NCI-H1417 treated with DMSO at 0.1 percent for 48 hours (cell line): ENCODE measurements at places on chromosomes 12 and 14.

- no peak for DNase-seq
Measured at GRCh38 chr12:115461401-115461800, 777.4 kb upstream of the TBX3 start.

DNA sequence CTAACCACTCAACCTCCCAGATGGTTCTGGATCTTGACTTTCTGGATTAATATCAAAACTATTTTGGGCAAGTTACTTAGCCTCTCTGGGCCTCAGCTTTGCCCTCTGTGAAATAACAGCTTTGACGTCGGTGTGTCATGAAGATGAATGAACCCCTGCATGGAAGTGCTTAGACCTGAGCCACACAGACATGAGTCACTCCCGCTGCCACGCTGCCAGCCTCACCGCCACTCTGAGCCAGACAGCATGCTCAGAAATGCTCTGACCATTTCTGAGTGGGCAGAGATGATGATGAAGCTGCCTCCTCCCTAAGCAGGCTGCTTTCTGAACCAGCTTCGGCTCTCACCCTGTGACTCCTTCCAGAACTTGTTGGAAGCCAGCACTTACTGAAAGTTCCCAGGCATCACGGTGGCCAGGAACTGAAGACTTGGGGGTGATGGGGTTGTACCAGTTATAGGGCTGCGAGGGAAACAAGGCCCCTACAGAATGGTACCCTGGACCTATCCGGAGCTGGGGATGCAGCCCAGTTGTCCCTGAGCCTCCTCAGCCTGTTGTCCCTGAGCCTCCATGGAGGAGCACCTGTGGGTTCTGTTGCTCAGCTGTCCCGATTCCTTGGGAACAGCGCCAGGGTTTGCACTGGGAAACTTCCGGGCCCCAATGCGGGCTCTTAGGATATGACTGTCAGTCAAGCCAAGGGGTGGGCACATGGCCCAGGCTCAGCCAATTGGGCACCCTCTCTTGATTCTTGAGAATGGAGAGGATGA is 2.0 kb upstream of the CCDC197 start:
- DNase-seq = no peak

DNA sequence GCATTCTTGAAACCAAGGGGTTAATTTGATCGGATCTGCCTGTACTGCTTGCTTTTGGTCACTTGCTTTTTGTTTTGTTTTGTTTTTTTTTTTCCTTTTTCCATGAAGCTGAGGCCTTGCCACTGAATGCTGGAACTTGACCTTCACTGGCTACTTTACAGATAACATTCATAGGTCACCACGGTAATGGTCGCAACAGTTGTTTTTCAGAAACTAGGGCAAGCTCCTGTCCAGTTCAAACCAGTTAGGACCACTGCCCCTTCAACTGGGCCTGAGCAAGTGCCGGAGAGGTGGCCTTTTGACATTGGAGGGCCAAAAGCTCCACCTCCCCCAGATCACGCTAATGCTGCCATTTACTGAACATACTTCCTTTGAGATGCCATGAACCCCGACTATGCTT is 147.6 kb downstream of the FOXN3 start:
- no peak for DNase-seq

DNA sequence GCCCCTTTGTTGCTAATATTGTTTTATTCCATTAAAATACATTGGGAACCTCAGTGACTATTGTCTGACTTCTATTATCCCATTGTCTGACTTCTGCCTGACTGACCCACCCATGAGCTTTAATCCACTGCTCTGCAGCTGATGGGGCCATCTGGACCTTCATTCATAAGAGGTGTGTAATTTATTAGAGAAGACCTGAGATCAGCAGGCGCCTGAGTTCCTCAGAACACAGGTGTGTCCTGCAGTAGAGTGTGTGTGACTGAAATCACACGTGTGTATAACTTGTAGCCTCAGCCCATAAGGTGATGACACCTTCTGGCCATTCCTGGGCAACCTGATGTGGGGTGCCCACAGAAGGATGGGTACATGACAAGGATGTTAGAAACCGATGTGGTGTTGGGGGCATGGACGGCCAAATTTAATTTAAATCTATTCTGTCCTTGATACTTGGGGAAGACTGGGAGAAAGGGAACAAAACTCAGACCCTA is 821.0 kb downstream of the TMEM121 start:
- no peak for DNase-seq

DNA sequence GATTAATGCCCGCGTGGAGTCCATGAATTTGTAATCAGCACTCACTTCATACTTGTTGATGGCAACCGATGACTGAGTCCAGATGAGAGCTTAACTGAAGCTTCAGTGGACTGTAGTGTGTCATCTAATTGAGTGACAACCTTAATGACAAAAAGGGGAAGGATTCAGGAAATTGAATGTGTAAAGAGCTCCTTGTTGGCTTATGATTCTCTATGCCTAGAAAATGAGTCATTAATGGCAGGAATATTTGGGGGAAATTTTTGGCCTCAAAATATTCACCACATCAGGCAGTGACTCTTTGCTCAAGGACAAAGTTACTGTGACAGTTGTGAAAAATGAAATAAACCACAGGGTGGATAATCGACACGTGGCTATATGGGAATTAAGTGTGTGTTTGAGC is 55.3 kb upstream of the STON2 start:
- DNase-seq = no peak

DNA sequence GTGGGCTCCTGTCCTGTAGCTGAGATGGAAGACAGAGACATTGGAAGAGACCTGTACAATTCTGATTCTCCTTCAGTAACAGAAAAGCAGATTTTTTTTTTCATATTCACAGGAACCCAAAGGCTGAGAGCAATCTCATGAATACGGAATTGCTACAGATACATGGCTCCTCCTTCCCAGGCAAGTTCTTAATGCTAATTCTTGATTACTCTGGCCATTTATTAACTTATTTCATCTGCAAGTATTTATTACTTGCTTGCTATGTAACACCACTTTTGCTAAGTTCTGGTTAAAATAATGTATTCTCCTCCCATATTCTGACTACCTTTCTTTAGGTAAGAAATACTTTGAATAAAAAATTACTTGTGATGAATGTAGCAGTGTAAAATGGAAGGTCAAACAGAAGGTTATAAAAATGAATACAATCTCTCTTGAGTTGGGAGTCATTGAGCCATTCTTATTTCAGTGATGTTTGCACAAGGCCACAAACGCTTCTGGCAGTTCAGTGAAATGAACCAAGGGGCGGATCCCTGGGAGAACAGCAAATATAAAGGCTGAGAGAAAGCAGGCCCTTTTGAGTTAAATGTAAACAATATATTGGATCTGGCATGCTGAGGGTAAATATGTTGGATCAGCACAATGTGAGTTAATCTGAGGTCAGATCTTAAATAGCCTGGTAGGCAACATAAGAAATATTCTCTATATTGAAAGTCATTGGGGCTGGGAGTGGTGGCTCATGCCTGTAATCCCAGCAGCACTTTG is 37.6 kb downstream of the MUCL1 start:
- DNase-seq = peak; percentile 96

DNA sequence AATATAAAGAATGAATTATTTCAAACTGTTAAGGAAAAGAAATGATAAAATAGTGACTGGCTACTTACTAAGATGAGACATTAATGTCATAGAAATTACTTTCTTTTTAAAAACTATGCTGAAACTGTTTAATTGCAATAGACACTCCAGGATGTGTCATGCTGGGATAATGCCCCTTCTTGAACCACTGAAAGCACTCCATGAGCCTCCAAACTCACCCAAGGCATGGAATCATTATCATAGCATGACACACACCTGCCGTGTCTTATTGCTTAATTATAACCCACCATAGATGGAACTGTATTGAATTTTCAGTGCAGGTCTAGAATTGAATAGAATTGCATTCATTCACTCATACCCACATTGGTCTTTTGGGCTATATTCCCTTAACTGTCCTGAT is 4.3 kb downstream of the MBIP start:
- peak; percentile 81 for DNase-seq

GRCh38 chr12:227923-228845 is 14.2 kb upstream of the SLC6A12 start:
- no peak for DNase-seq

DNA sequence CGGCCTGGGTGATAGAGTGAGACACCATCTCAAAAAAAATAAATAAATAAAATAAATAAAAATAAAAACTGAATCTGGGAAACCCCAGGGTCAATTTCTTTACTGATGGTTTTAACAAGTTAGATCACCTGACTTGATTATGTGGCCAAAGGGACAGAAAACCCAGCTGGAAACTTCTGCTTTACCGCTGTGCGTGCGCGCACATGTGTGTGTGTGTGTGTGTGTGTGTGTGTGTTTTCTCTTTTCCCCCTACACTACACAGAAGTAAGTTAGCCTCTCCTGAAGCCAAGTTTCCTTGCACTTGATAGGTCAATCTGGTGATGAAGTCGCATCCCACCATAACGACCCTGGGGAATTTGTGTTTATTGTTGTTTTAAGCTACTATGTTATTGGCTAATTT is 105.3 kb upstream of the AMN1 start:
- DNase-seq = no peak

DNA sequence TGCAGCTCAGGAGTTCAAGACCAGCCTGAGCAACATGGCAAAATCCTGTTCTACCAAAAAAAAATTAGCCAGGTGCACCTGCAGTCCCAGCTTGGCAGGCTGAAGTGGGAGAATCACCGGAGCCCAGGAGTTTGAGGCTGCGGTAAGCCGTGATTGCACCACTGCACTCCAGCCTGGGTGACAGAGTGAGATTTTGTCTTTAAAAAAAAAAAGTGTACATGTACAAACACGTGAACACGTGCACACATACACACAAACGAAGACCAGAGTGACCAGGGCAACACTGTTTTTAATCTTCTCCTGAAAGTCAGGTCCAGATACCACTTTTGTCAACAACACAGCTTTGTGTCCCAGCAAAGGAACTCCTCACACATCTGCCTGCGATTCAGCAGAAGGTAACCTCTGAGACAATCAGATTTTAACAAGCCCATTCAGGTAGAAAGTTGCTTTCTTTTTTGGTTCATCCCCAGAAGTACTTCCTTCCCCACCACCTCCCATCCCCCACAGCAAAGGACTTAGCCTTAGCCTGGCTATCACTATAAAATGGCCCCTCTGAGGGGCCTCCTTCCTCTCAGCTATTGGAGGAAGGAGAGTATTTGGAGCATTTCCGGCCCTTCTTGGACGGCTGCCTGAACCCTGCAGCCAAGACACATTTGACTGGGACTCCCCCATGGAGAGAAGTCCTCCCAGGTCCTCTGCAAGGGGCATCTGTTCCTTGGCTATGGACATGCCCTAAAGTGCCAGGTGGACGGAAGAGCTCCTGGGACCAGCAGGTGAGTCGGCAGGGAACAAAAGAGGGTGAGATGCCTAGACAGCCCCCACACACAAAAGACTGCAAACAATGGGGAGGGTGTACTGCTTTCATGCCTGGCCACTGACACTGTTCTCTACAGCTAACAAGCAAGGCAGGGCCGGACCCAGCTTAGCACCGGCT is 9.8 kb downstream of the CTDSP2 start:
- no peak for DNase-seq

- no peak for DNase-seq
Measured at GRCh38 chr12:128008341-128008740, 258.6 kb upstream of the TMEM132C start.

- no peak for DNase-seq
Measured at GRCh38 chr12:77236066-77236465, 170.7 kb upstream of the E2F7 start.

DNA sequence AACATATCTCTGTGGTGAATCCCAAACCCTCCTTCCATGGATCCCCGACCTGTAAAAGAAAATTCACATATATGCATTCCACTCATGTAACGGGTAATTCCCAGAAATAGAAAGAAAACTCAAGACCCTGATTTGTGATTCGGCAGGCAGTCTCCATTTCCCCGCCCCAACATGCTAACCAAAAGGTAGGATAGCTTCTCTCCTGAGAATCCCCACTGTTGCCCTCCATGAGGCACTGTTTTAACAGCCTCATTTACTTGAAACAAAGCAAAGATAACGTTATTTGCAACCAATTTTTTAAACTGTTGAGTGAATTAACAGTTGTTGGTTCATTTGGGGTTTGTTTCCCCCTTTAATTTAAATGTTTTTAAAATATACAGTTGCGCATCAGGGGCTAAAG is 774 bp upstream of the SLC2A13 start:
- DNase-seq = no peak

DNA sequence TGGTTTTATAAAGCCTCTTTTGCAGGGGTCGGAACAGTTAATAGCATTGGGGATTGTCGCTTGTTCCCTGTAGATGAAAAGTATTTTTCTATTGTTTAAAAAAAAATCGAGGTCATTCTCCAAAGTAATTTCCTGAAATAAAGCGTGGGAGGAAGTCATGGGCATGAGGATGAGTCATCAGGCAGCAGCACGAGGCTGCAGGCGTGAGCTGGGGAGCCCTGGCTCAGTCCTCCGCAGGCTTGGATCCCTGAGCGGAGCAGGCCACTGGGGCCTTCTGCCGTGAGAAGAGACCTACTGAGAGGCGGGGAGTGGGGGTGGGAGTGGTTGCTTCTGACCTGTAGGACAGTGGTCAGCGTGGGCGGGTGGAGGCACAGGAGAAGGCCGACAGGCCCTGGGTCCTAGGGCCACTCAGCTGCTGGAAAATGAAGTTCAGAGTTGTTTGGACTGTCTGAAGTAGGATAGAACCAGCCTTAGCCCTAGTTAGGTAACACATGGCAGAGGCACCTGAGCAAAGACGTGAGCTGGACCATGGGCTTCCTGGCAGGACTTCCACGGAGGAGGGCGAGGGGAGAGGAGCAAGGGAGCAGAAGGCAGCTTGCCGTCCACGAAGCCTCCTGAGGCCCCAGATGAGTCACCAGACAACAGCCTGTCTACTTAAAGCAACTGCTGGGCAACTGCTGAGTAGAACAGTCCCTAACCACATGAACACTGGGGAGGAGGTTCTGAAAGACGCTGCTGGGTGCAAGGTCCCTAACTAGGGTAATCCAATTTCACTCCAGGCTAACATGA is 21.1 kb upstream of the LGALS3 start:
- no peak for DNase-seq

- DNase-seq = no peak
Measured at GRCh38 chr14:58724702-58725101, 86.9 kb downstream of the DACT1 start.

- DNase-seq = no peak
Measured at GRCh38 chr12:102005256-102005655, 56.5 kb downstream of the WASHC3 start.

- no peak for DNase-seq
Measured at GRCh38 chr12:22899184-22899583, 274.2 kb downstream of the ETNK1 start.

GRCh38 chr12:115489253-115489652 is 788.2 kb downstream of the MED13L start:
- no peak for DNase-seq

GRCh38 chr12:69189378-69189978 is 49.9 kb upstream of the CPSF6 start:
- no peak for DNase-seq

DNA sequence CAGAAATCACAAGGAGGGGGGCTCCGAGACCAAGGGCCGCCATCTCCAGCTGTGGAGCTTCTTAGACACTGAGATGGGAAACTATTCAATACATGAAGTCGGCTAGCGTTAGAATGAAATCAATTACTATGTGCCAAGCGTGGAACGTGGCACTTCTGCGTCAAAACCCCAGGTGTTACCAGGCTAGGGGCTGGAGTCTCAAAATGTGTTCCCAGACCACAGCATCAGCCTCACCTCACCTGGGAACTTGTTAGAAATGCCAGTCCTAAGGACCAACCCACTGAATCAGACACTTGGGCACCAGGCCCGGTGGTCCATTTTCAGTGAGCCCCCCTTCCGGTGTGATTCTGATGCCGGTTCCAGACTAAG is 5.0 kb upstream of the SETD1B start:
- no peak for DNase-seq

GRCh38 chr12:49541140-49541861 is 2.5 kb downstream of the KCNH3 start:
- DNase-seq = no peak
